ENCODE measurements at places on chromosomes 2 and 18.

- DNase-seq = no peak
Observed at GRCh38 chr2:223994562-223995162, 37.4 kb downstream of the MRPL44 start.

- DNase-seq = no peak
Observed at GRCh38 chr18:28606686-28607085, 429.8 kb upstream of the CDH2 start.

GRCh38 chr18:23971666-23972230 is 42.8 kb upstream of the TTC39C start:
- DNase-seq = no peak

DNA sequence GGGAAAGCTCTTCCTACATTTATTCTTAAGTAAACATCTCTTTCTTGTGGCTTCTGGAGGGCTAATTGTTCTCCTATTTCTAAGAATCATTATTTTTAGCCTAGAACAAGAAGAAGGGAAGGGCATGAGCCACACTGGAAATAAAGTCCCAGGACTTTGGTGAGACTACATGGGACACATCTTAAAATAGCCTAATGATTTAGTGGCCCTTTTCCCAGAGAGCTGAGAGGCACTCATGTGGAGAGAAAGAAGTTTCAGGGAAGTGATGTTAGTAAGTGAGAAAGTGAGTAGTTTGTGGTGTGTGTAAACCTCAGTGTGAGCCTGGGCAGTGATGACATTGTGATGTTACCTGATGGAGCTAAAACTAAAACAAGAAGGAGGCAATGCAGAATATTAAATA is 14.6 kb downstream of the ITGA4 start:
- DNase-seq = no peak

DNA sequence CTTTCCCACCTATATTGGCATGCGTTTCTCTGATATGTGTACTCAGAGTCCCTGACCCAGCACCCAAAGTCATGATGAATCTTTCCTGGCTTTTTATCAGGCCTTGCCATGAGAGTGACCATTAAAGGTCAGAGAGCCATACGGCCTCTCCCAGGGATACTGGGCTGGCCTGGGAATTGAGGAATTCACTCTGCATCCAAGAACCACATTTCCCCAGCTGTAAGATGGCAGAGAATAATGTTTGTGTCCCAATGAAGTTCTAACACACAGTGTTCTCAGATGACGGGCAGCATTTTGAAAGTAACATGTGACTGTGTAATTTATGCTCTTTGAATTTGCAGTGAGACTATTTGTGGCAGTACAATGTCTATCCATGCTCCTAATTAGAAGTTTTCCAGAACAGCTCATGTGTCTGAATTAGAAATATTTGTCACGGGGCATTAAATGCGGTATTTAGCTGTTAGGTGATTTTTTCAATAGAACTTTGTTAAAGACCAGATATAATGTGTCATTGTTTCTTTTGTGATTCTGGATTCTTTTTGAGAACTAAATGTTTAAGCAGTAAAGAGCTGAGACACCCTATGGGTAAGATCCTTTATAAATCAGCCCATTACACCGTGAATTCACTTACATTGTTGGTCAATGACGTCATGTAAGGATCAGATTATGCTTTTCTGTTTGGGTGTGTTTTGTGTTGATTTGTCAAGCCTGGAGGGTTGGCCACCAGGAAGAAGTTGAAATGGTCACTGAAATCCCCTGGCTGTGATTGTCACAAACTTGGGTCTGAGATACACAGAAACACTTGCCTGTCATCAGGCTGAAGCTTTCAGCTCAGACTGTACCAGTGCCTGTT is 7.3 kb upstream of the SLC3A1 start:
- peak; percentile 57 for DNase-seq

- DNase-seq = no peak
Observed at GRCh38 chr2:127672341-127673224, 2.7 kb downstream of the LIMS2 start.

Data from GM04503 (cell line).